ENCODE measurements at places on chromosomes 5 and 9.

DNA sequence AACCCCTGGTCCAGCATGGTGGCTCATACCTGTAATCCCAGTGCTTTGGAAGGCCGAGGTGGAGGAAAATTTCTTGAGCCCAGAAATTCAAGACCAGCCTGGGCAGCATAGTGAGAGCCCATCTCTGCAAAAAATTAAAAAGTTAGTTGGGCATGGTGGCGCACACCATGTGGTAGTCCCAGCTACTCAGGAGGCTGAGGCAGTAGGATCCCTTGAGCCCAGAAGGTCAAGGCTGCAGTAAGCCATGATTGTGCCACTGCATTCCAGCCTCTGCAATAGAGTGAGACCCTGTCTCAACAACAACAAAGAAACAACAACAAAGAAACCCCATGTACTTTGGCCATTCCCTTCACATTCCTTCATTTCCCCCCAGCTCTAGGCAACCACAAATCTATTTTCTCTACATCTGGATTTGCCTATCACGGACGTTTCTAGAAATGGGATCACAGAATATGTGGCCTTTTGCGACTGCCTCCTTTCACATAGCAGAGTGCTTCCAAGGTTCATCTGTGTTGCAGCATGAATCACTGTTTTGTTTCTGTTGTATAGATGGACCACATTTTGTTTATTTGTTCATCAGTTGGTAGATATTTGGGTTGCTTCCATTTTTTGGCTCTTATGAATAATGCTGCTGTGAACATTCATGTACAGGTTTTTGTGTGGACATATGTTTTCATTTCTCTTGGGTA is 17.9 kb downstream of the MIGA2 start:
- no peak for DNase-seq

GRCh38 chr5:133865113-133865512 is 103.3 kb downstream of the C5orf15 start:
- no peak for DNase-seq

GRCh38 chr5:7436521-7436920 is 40.6 kb downstream of the ADCY2 start:
- DNase-seq, result no peak

GRCh38 chr9:130198501-130199179 is 26.4 kb downstream of the NCS1 start:
- no peak for DNase-seq

GRCh38 chr5:181283347-181283746 is 22.4 kb upstream of the TRIM52 start:
- DNase-seq, result no peak
